Activated CD4-positive, alpha-beta T cell treated with anti-CD3 and anti-CD28 coated beads, Interleukin-2, Interleukin-4, amounts not matched to agents 100 ng/mL and 50 ng/mL, durations not matched to agents 16 hours and 8 hours (primary cell): ENCODE measurements at places on chromosomes 11 and 22.

- DNase-seq = no peak
Measured at GRCh38 chr22:38176170-38176741, 5.4 kb downstream of the PLA2G6 start.

GRCh38 chr11:23100726-23101125 is 240.5 kb upstream of the CCDC179 start:
- no peak for DNase-seq

DNA sequence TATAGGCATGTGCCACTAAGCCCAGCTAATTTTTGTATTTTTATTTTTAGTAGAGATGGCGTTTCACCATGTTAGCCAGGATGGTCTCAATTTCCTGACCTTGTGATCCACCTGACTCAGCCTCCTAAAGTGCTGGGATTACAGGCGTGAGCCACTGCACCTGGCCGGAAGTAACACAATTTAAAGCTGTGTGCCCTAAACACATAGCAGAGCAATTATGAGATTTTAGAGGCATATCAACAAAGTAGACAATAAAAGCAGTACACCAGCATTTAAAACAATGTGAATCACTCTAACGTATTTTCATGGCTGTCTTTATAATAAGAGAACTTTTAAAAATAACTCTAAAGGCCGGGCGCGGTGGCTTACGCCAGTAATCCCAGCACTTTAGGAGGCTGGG is 42.4 kb downstream of the PRR14L start:
- DNase-seq = no peak

GRCh38 chr22:40031766-40032470 is 37.2 kb downstream of the FAM83F start:
- no peak for DNase-seq

DNA sequence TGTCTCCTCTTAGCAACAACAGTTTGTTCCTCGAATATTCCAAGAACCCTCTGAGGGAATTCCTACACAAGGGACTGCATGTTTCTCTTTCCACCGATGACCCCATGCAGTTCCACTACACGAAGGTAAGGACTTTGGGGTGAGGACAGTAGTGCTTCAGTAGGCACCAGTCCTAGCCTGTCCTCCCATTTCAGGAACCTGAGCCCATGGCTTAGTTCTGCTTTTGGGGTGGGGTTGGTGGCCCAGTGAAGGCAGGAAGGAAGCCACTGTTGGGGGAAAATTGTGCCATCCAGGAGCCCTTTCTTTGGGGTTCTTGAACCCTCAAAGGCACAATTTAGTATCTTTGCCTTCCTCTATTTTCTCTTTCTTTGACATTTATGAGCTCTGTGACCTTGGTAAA is 38.2 kb downstream of the RNF141 start:
- no peak for DNase-seq

DNA sequence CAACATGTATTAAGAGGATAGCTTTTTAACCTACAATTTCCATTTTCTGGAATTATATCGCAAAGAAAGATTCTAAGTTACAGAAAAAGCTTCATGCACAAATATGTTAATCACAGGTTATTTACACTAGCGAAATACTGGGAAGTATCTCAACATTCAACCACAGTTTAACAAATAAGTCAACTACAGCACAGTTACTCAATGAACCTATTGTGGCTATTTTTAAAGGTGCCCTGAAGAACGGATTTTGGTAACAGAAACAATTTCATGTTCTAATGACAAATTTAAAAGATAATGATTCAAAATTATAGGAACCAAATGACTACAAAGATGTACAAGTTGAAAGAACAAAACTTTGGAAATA is 51.2 kb downstream of the SYN3 start:
- no peak for DNase-seq

- peak; percentile 54 for DNase-seq
Measured at GRCh38 chr22:36237462-36238372, 1.6 kb downstream of the APOL2 start.

GRCh38 chr11:69418576-69419296 is 62.7 kb upstream of the LINC01488 start:
- no peak for DNase-seq

DNA sequence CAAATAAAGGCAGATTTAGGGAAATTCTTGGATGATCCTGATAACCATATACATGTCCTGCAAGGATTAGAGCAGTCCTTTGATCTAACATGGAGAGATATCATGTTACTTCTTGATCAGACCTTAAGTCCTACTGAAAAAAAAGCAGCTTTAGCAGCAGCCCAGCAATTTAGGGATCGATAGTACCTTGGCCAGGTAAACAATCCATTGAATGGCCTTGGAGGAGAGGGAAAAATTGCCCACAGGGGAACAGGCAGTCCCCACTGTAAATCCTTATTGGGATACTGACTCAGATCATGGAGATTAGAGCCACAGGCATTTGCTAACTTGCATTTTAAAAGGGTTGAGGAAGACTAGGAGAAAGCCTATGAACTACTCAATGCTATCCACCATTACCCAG is 47.8 kb downstream of the PRSS23 start:
- no peak for DNase-seq
